Motor neuron (in vitro differentiated cells): ENCODE measurements at places on chromosomes 7 and 10.

DNA sequence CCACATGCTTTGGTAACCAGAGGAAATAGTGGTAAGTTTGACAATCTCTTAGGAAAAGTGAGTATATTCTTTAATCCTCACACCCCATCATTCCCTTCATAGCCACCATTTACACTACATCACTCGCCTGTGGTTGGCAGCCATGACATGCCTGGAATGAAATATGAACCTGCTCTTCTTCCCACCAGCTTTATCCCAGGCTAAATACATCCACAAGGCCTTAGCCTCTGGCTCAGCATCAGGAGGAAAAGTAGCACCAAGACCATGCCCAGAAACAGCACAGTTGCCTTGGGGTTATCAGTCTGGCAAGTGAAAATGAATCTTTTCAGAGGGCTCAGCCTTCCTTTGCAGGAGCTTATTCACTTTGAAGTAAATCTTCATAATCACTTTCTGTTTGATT lies 40.3 kb downstream of the SGCE start:
- no peak for ATAC-seq

- no peak for ATAC-seq
These were observed 4.7 kb downstream of the BLVRA start for GRCh38 chr7:43763183-43763582.

DNA sequence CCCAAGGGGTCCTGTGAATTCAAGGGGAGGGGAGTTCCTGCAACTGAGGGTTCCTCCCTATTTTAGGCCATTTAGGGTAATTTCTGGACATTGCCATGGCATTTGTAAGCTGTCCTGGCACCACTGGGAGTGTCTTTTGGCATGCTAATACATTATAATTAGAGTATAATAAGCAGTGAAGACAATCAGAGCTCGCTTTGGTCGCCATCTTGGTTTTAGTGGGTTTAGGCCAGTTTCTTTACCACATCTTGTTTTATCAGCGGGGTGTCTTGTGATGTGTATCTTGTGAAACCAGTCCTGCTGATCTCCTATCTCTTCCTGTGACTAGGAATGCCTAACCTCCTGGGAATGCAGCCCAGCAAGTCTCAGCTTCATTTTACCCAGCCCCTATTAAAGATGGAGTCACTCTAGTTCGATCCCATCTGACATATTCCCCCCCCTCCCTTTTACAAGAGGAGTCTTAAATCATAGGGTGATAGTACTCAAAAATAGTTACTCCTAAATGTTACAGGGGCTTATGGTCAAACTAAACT lies 43.2 kb downstream of the SVOPL start:
- no peak for ATAC-seq

GRCh38 chr10:94997741-94998174 lies 59.3 kb downstream of the CYP2C9 start:
- ATAC-seq, result no peak

GRCh38 chr10:66307826-66308225 lies 618.0 kb upstream of the LRRTM3 start:
- ATAC-seq, result no peak

- no peak for ATAC-seq
These were observed 4.2 kb downstream of the PARP12 start for GRCh38 chr7:140058517-140058916.

DNA sequence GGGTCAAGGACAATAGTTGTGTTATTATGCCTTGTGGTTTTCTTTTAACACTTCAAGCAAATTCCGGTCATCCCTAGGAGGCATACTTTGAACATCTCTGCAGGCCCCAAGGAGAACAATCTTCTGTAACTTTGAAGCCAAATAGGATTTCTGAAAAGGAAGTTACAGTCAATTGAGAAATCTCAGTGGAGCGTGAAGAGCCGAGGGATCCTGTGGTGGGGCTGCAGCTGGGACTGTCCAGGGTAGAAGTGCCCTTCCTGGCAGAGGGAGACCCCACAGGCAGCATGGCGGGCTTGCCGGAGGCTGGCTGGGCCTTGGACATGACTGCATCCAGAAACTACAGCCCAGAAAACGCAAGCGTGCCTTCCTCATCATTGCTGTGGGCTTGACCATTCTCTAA lies 179.7 kb downstream of the PTPN20 start:
- no peak for ATAC-seq

- ATAC-seq, result no peak
These were observed 20.8 kb upstream of the GGCT start for GRCh38 chr7:30525429-30525828.

GRCh38 chr10:125871338-125871737 lies 9.8 kb downstream of the DHX32 start:
- peak; percentile 35 for ATAC-seq

GRCh38 chr7:133020496-133020895 lies 61.4 kb downstream of the CHCHD3 start:
- no peak for ATAC-seq

GRCh38 chr7:95001815-95002561 lies 94.6 kb downstream of the PPP1R9A start:
- ATAC-seq, result no peak

GRCh38 chr7:144063710-144064109 lies 5.9 kb upstream of the OR2A25 start:
- ATAC-seq, result no peak

DNA sequence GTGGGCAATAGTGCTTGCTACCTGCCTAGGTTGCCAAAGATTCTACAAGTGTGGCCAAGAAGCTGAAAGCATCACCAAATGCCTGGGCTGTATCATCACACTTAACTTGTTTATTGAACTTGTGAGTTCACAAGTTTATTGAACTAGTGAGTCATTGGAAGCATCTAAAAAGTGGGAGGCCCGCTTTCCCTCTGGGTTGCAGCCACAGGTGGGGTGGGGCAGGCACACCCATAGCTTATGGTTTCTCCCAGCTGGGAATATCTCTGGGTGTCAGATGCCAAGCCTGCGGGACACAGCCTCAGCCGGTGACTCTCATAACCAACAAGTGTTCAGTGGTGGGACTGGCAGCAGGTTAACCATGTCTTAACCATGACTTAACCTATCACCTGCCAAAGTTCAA lies 145.9 kb upstream of the FAM13C start:
- no peak for ATAC-seq

DNA sequence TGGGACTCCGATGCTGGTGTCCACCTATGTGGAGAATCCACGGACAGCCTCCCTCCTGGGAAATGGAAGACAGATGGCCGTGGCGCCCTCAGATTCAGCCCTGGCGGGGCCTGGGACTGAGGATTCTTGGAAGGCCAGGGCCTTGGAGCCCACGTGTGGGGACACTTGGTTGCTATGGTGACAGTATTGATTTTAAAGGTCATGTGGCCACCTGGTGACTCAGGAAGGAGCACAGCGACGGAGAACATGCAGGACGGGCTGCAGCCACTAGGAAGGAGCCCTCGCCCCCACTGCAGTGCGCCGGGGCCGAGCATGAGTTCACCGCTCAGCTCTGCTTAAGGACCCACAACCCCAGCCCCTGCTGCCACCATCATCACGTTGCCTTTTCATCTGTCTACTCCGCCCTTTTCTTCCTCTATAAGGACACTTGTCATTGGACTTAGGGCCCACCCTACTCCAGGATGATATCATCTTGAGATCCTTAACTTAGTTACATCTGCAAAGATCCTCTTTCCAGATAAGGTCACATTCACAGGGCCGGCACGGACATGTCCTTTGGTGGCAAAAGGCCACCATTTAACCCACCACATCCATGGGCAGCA lies 3.7 kb upstream of the STK32C start:
- ATAC-seq, result peak; percentile 65

GRCh38 chr7:5584096-5584495 lies 160.5 kb upstream of the TNRC18 start:
- no peak for ATAC-seq

- ATAC-seq, result peak; percentile 7
These were observed 2.5 kb downstream of the TCF7L2 start for GRCh38 chr10:112952282-112953173.

- no peak for ATAC-seq
These were observed 203.6 kb downstream of the VTI1A start for GRCh38 chr10:112650588-112651030.

DNA sequence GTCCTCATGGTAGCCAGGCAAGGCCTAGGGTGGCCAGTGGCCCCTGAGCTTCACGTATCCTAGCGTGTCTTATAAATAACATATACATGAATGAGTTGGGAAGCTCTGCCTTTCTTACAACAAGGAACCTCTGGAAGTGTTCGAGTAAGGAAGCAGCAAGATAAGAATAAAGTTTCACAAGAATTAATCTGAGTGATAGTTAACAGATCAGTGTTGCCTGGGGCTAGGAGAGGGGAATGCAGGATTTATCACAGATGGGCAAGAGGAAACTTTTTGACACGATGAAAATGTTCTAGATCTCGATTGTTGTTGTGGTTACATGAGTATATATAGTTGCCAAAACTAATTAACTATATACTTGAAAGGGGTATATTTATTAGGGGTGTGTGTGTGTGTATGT lies 74.2 kb downstream of the TSPAN12 start:
- ATAC-seq, result no peak

GRCh38 chr10:67779465-67780203 lies 58.4 kb downstream of the DNAJC12 start:
- peak; percentile 78 for ATAC-seq

GRCh38 chr10:83332690-83333089 lies 806.6 kb upstream of the GHITM start:
- ATAC-seq, result no peak

- ATAC-seq, result no peak
These were observed 80.0 kb upstream of the DDC start for GRCh38 chr7:50645186-50645585.

DNA sequence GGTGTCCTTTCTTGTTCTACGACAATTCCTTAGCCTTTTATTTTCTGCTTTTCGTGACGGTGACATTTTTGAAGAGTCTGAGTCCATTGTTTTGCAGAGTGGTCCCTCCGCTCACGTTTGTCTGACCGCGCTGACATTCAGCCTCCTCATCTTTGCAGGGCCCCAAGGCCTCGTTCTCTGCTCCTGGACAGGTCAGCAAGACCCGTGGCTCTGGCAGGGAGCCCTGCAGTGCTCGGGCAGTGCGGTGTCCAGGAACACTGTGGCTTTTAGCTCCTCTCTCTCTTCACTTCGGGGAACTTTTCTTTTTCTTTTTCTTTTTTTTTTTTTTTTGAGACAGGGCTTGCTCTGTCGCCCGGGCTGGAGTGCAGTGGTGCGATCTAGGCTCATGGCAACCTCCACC lies 142.5 kb downstream of the DNAJB6 start:
- ATAC-seq, result no peak

GRCh38 chr10:62492012-62492869 lies 118.1 kb downstream of the ZNF365 start:
- ATAC-seq, result no peak

- no peak for ATAC-seq
These were observed 12.8 kb downstream of the MDFIC start for GRCh38 chr7:114934713-114935112.

GRCh38 chr10:122075171-122075570 lies 86.2 kb downstream of the TACC2 start:
- ATAC-seq, result no peak

- ATAC-seq, result no peak
These were observed 220.4 kb downstream of the HDAC9 start for GRCh38 chr7:18715988-18716387.

DNA sequence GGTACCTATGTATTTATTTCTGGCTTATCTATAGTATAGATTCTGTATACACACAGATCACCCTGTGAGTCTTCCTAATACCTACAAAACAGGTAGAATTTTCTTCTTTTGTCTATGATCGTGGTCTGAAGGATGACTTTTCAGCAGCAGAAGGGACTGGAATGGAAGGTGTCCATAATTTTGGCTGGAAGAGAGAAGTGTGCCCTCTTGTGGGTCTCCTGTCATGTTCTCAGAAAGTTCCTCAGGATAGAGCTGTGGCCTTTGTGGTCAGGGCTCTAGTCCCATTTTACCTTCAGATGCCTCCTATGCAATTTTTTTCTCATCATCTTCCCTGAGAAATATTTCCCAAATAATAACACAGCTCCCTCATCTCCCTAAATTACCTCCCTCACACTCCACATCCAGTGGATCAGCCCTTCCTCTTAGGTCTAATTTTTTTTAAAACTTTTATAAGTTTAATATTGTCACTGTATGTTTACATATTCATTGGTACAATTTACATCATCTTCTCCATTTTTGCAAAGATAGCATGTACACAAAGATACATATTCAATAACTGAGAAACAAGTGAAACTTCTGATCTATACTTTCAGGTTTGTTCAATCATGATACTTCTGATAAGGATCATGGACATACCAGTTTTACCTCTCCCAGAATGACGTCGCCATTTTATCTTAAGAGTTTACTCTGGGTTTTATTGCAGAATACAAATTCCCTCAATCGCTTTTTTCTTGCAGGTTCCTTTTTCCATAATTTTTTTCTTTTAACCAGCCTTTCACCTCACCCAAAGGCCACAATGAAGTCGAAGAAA lies 112.7 kb downstream of the REEP3 start:
- no peak for ATAC-seq

GRCh38 chr7:74174606-74175082 lies 488 bp downstream of the EIF4H start:
- peak; percentile 20 for ATAC-seq

DNA sequence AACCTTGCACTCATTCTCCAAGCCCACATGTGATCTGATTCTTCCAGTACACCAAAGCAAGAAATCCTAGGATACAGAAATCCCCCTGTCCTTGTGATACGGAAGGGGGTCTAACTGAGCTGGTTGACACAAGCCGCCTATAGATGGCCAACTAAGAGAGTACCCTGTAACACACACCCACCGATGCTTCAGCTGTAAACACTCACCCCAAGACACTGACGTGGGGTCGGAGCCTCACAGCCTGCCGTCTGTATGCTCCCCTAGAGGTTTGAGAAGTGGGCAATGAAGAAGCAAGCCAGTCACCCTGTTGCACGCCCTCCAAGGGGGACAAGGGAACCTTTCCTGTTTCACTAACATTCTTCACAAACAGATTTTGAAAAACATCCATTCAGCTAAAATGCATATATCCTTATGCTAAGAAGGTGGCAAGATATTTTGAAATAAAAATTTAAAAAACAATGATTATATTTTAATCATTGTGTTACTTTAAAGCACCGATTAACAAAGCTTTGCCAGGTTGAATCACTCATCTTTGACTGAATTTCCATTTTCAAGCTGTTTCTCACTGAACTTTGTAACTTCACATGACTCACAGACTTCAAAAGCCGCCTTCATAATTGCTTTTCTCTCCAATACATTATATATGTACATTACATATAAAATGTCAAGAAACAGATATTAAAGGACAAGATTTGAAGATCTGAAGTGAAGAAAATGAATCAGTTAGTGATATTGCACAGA lies 329.3 kb downstream of the ARL4A start:
- ATAC-seq, result peak; percentile 53
